ENCODE measurements at places on chromosomes 5 and 9.

DNA sequence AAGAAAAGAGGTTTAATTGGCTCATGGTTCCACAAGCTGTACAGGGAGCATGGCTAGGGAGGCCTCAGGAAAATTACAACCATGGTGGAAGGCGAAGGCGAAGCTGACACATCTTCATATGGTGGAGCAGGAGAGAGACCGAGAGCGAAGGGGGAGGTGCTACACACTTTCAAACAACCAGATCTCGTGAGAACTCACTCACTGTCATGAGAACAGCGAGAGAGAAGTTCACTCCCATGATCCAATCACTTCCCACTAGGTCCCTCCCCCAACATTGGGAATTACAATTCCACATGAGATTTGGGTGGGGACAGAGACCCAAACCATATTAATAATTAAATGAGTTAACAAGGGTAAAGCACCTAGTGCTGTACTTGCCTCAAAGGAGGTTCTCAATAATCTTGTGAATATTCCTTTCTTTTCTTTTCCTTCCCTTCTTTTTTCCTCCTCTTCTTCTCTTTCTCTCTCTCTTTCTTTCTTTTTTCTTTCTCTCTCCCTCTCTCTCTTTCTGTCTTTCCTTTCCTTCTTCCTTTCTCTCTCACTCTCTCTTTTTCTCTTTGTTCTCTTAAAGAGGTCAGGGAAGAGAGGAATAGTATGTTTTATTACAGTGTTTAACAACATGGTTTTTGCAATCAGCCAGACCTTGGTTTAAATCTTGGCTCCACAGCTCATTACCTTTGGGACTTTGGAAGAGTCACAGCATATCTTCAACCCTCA, 29.0 kb downstream of the TNFSF15 start:
- no peak for DNase-seq

DNA sequence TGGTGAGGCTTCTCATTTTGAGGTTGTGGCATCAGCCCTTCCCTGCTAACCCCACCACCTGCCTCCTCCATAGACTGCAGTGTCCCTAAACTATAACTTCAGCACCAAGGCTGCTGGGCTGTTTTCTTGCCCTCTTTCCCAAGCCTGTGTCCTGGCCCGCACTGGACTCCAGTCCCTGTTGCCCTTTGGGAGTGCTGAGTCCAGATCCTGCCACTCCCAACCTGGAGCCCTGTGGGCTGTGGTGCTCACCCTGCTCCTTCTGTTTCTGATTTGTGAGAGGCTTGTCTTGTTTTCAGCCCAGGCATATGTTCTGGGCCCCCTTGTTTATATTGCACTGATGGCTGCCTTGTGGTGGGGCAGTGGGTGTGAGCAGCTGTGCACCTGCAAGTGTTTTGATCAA, 39.7 kb upstream of the RNU6ATAC start:
- no peak for DNase-seq

GRCh38 chr9:2180704-2181103, 165.6 kb downstream of the SMARCA2 start:
- no peak for DNase-seq

- no peak for DNase-seq
Measured at GRCh38 chr9:84861455-84861854, 191.9 kb downstream of the NTRK2 start.

DNA sequence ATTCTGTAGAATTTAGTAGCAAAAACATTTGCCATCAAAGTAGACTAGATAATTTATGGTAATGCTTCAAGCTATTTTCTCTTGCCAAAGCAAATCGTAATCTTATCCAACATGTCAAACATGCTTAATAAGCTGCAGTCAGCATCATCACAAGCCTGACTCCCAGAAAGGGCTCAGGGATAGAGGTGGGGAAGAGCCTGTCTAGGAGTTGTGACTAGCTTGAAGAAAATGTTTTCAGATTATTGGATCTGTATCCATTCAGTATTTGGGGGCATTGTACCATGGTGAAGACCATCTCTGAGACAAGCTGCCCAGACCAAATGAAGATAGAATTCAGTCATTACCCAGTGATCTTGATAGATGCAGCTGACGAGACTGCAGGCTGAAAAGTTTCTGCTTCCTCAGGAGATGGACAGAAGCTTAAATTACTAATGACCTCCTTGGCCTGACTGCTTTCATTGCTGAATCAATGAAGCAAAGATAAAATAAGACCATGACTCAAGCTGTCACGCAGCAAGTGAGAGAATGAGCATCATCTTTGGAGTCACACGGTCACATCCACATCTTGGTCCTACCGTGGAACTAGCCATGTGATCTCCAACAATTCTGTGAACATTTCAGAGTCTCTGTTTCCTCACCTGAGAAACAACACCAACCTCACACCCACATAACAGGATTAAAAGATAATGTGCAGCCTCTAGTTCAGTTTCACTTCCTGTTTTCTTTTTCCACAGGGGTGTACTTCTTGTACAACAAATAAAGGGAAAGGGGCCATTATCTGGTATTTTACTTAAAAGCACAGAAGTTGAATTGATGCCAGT, 9.4 kb downstream of the ERAP2 start:
- DNase-seq = no peak

GRCh38 chr5:179355976-179356974, 11.0 kb upstream of the ADAMTS2 start:
- DNase-seq = no peak

DNA sequence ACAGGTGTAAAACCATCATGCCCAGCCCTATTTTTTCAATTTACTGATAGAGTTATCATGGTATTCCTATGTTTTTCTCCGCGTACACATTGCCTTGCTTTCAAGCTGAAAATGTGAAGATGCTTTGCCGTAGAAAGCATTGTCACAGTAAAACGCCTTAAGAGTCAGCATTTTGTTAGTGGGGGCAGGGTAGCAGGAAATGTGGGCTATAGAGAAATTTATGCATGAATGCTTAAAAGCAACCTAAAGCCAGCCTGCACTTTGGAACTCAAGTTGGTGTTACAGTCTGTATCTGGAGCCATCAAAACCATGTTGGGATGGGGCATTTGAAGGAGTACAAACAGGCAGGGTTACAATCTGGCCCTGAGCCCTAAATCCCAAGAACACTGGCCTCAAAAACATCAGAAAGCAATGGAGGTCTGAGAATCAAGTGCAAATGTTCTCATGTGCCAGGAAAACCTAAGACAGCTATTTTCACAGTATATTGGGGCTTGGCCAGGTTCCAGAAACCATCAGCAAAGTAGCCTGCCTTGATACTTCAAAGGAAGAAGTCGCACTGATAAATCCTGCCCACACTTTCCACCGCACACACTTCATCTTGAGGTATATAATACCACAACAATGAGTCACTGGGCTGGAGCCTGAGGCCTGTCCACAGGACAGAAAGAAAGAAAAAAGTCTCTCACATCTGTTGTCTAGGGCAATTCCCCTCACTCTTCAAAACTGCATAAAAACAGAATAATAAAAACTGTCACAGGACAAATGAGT, 313.8 kb downstream of the ENC1 start:
- peak; percentile 37 for DNase-seq

- no peak for DNase-seq
Measured at GRCh38 chr5:89230178-89230577, 347.2 kb upstream of the MEF2C start.

DNA sequence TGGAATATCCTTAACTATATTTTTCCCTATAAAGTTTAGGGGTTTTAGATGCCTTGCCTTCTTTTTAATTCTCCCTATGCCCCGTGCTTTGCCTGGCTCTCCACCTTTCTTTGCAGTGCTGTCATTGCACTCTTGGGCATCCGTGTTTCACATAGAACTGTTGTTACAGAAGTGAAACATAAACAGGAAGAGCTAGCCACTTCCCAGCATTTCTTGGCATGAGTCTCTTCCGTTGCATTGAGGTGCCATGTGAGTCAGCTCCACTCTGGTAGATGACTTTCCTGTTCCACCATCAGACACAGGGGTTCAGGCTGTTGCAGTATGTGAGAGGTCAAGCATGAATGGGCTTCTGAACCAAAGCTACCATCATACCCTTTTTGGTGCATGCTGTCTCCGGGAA, 73.4 kb downstream of the ANGPTL2 start:
- DNase-seq = no peak

GRCh38 chr9:90508940-90509339, 133.7 kb downstream of the DIRAS2 start:
- DNase-seq = no peak

DNA sequence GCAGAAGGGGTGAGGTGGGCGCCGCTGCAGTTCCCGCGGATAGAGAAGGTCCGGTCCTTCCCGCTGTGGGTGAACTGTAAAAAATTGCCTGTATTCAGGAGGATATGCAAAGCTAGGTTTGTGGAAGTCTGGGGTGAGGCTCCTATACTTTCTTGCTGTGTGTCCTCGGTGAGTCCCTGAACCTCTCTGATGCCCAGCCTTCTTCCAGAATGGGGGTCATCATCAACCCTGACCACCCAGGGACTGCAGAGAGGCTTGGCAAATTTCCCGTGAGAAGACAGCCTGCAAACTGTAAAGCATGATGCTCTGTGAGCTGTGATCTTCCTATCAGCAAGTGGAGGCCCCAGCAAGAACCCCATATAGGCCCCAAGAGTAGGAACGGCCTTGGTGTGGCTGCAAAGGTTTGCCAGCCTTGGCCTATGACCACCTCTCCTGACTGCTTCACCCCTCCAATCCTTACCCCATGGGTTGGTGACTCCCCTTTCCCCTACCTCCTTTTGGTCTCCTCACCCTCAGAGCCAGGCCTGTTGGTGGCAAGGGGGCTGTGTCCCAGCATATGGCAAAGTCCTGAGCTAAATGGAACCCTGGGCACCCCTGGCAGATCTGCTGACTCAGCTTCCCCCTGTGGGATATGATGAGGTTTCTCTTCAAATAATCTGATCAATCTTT, 760 bp downstream of the ALDH1B1 start:
- DNase-seq = no peak

- no peak for DNase-seq
Measured at GRCh38 chr9:111979561-111979960, 82.9 kb downstream of the UGCG start.

- DNase-seq = no peak
Measured at GRCh38 chr9:111992523-111992922, 95.9 kb downstream of the UGCG start.

GRCh38 chr5:77935506-77936364, 159.6 kb upstream of the TBCA start:
- no peak for DNase-seq

- no peak for DNase-seq
Measured at GRCh38 chr5:168747987-168748777, 169.0 kb upstream of the PANK3 start.

- DNase-seq = no peak
Measured at GRCh38 chr5:58544195-58544594, 38.7 kb upstream of the RAB3C start.

DNA sequence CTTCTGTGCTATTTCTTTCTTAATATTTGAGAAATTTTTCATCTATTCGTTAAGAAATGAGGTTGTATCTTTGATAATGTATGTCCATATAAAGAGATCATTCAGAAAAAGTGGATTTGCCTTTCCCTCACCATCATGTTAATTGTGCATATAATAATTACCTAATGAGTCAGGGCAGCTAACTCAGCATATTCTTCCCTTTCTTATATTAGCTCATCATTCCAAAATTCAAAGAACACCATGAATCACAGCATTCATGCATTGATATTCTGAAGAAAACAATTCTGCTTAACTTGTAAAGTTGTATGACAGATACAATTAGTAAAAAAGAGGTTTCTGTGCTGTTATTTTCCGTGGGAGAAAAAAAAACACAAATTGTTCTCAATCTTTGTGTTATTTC, 630.6 kb downstream of the TLE1 start:
- DNase-seq = no peak

DNA sequence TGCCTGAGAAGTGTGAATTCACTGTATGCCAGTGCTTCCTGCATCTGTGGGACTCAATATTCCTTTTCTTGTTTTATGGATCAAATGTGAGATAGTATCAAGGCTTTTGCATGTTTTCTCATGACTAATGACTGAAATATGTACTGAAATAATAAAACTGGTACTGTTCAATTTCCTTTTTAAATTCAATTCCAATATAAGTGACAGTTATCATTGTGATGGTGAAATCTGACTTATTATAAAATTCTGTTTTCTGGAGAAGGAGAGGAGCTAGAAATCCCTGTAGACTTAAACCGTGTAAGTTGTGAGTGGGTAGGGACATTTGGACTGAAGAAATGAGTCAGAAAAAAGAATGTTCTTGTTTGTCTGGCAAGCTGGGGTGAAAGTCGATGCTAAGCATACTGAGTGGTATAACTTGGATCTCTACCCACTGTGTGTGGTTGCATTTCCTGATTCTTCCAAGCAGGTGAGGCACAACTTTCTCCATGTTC, 245.2 kb downstream of the EFNA5 start:
- DNase-seq = no peak

DNA sequence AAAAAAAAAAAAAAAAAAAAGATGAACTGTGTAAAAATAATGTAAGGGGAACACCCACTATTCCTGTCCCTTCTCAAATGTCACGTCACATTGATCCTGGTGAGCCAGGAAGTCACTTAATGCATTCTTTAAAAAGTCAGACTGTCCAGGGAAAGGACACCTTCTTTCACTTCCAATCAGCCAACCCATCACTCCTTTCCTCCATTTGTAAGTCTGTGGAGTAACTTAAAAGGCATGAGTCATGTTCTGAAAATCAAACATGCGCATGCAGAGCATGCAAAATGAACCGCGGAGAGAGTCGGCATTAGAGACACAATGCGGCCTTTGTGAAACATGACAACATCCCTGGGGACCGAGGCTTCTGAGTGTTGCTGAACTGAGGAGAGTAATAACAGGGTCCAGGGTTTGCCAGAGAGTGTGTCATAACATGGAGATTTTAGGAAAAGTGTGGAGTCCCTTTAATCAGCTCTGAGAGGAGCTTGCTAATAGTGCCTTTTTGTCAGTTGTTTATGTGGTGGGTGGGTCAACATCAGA, 77.6 kb upstream of the SEMA6A start:
- DNase-seq = no peak

DNA sequence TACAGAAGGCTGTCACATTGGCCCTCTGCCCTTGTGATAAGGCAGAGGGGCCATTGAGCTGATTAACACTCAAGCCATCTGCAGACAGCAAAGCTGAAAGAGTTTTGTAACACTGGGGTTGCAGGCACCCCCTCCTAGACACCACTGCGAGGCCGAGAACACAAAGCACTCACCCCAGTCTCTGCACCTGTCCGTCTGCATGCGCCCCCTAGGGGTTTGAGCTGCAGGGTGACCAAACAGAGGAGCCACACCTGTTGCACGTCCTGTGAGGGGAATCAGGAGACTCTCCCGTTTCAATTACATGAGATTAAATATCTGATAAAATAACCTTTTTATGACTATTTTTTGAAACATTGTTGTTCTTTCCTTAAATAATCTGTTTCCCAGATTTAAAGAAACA, 1180.4 kb downstream of the CDH9 start:
- no peak for DNase-seq

DNA sequence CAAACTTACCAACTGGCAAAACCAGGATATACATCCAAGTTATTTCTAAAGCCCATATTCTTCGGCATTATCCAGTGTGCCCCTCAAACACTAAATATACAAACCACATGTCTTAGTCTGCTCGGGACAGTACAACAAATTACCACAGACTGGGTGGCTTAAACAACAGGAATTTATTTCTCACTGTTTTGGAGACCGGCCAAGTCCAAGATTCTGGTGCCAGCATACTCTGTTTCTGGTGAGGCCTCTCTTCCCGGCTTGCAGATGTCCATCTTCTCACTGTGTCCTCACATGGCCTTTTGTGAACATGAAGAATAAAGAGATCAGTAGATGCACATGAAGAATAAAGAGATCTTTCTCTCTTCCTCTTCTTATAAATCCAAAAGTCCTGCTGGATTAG, 12.9 kb upstream of the SLCO6A1 start:
- DNase-seq = peak; percentile 12

GRCh38 chr5:50888751-50889150, 222.3 kb downstream of the PARP8 start:
- DNase-seq = no peak

Data from T47D (cell line).